ENCODE measurements at places on chromosomes 1 and 21.

- no peak for DNase-seq
These were observed 81.1 kb downstream of the CACHD1 start for GRCh38 chr1:64550946-64551605.

GRCh38 chr1:17370618-17371017, 1.4 kb upstream of the PADI6 start:
- no peak for DNase-seq

GRCh38 chr1:175497501-175497900, 245.9 kb downstream of the TNR start:
- no peak for DNase-seq

- DNase-seq = peak; percentile 52
These were observed 32.9 kb upstream of the DOCK7 start for GRCh38 chr1:62720946-62721554.

DNA sequence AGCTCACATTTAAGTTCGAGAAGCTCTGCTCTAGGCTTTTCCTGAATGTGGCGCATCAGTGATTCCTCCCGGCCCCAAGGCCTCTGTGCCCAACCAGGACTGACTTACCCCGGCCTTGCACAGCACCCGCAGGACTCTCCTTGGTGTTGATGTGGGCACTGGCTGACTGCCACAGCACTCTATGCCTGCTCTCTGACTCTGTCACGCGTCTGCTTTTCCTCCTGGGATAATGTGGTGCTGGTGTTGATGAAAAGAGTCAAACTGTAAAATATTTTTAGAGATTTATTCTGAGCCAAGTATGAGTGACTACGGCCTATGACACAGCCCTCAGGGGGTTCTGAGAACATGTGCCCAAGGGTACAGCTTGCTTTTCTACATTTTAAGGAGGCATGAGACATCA, 15.5 kb upstream of the SLC2A5 start:
- DNase-seq = peak; percentile 37

- peak; percentile 18 for DNase-seq
These were observed 166.2 kb downstream of the ASTN1 start for GRCh38 chr1:176998183-176998795.

- no peak for DNase-seq
These were observed 169.8 kb upstream of the FOXD3 start for GRCh38 chr1:63152572-63152971.

GRCh38 chr1:180363246-180363995, 133.4 kb downstream of the LHX4 start:
- no peak for DNase-seq

- DNase-seq = no peak
These were observed 1.7 kb upstream of the PBX1 start for GRCh38 chr1:164557270-164557669.

DNA sequence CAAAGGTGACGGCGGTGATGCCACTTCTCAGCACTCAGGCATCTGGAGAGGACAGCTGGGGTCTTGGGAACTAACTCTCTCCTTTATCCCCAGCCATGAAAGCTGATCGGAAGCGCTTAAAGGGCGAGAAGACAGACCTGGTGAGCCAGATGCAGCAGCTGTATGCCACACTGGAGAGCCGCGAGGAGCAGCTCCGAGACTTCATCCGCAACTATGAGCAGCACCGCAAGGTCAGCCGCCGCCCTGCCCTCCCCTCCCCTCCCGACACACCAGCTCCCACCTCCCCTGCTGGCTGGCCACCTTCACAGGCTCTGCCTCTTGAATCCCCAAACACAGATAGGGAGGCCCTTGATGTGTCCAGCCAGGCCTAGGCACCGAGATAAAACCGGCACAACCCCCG, 118.9 kb upstream of the TMEM51 start:
- no peak for DNase-seq

DNA sequence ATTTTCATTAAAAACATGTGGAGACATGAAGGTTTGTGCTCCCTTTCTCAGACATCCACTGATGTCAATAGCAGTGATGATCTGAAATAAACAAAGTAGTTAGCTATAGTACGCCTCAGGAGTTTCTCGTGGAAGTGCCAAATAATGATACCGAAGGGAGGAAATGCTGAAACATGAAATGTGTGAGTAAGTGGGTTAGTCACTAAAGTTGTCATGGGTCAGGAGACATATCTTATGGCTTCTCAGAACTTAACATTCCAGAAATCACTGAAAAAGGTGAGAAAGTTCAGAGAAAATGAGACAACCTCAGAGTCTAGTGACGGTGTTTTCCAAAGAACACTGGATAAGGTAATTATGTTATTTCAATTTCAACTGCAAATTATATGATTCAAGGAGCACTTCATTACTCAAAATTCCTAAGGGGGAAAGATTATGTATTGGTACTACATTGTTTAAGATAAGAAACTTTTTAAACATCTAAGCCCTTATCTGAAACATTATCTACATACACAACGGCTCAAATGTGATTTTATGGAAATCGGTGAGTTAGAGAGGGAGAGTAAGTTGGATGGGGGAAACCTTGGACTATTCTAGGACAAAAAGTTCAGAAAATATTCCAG, 20.6 kb downstream of the NIBAN1 start:
- peak; percentile 57 for DNase-seq

Data from cardiac muscle cell (in vitro differentiated cells and primary cell).